Pulmonary artery endothelial cell (primary cell): ENCODE measurements at places on chromosomes 3 and 15. TPM values are rescaled to one million over a fixed set of nuclear protein-coding genes. Genes with fewer than 3 reads are reported as not detected.

GRCh38 chr15:91630090-91630489 lies 223.4 kb upstream of the SLCO3A1 start:
- DNase-seq: no peak

DNA sequence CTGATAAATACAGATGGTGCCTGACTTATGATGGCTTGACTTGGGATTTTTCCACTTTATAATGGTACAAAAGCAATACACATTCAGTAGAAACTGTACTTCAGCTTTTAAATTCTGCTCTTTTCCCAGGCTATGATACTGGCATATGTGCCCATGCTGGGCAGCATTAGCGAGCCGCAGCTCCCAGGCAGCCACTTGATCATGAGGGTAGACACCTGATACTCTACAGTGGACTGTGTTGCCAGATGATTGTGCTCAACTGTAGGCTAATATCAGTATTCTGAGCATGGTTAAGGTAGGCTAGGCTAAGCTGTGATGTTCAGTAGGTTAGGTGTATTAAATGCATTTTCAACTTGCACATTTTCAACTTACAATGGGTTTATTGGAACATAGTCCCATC lies 17.7 kb upstream of the FEM1B start:
- DNase-seq: no peak

DNA sequence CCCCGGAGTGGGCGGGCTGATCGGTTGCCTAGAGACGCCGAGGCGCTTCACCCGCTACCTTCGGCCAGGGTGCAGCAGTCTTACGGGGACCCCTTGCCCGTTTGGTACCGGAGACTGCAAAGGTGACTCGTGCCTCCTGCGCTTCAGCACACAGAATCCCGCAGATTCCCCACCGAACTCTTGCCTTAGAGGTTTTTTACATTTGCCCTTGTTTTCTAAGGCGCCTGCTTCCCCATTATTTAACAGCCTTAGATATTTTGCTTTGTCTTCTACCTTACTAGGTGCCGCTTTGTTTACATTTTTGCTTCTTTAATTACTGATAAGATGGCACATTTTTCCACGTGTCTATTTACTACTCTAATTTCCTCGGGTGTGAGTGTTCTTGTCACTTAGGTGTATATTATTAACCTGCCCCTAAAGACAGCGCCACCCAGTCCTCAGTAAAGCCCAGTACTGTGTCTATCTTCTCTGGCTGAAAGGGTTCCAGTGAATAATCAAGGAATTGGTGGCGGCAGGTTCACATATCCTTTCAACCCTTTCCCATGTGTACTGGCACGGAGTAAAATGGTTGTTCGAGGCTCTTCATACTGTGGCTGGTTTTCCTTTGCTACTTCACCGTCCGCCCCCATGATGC lies 573 bp upstream of the CEP152 start:
- no peak for DNase-seq

- no peak for DNase-seq
Measured at GRCh38 chr3:32510075-32510724, 7.5 kb upstream of the CMTM6 start.

- DNase-seq: no peak
Measured at GRCh38 chr3:45148921-45149320, 2.7 kb upstream of the CDCP1 start.

- no peak for DNase-seq
Measured at GRCh38 chr3:160956785-160957184, 148.4 kb downstream of the B3GALNT1 start.

NTRK3 gene
- not detected in 2 replicates for total RNA-seq

RHCG gene
- total RNA-seq: not detected in 2 replicates

SNTN gene
- not detected in 2 replicates for total RNA-seq

C3orf85 gene
- not detected in 2 replicates for total RNA-seq

ANKRD34C gene
- total RNA-seq: not detected in 2 replicates

STX19 gene
- not detected in 2 replicates for total RNA-seq
